CD4-positive, alpha-beta T cell treated with Interleukin-17A for 1 hour (primary cell): ENCODE measurements at places on chromosomes 5 and 9.

- peak; percentile 56 for DNase-seq
These were observed 14.9 kb downstream of the IL4 start for GRCh38 chr5:132688536-132689339.

- DNase-seq: no peak
These were observed 2.0 kb downstream of the OGN start for GRCh38 chr9:92402360-92402759.

DNA sequence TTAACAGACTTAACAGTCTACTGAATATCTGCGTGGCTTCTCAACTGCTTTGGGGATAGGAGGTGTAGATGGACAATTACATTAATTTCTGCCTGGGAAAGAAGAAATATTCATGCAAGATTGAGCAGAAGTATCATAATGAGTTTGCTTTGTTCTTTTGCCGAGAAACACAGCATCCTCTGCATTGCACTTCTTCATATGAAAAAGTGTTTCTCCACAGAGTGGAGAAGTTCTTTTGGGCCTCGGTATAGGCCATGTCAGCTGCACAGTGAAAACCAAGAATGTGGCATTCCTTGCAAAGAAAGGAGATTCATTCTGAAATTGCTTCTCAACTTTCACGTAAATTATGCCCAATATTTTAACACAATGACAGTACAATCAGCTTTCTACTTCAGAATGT, 17.6 kb upstream of the SNX2 start:
- no peak for DNase-seq

GRCh38 chr5:127959152-127959764, 124.3 kb upstream of the SLC12A2 start:
- DNase-seq: no peak

GRCh38 chr9:109283012-109283411, 37.8 kb downstream of the EPB41L4B start:
- no peak for DNase-seq

DNA sequence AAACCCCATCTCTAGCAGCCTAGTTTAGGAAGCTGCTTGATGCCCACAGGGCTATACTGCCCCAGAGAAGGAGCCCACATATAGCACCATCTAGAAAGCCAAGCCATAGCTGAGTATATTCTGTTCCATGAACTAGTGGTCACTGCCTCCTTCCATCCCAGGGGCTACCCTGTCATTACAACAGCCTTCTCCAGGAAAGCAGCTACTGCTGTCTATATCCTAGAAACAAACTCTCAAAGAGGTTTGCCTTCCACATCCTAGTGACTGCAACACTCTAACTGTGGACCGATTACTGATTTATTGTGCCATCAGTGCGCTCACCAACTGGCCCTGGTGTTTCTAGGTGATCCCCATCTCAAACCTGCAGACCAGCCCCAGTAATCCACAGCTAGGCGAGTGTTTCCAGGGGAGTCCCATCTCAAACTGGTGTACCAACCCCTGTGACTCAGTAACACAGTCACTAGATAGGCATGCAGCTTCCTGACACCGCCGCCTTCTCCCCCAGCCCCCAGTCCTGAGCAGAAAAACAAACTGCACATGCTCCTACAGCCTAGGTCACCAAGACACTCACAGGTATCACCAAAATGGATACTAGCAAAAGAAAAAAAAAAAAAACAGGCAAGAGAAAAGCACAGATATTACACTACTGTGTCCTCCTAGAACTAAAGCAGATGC, 14.8 kb downstream of the SPTLC1 start:
- no peak for DNase-seq

GRCh38 chr5:174518512-174518911, 205.9 kb upstream of the MSX2 start:
- no peak for DNase-seq

DNA sequence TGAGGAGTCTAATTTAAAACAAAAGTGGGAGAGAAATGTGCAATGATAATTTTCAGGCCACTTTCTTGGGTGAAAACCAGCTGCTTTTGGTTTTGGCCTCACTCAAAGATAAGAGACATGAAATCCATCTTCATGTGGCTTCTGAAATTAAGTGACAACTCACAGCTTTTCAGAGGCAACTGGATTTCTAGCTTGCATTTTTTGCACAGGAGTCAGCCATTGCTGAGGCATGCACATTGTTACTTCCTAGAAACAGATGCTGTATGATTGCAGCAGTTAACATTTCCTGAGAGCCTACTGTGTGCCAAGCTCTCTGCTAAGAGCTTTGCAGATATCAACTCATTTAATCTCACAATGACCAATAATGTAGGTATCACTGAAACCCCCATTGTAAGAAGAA, 562.6 kb downstream of the NR2F1-AS1 start:
- no peak for DNase-seq

DNA sequence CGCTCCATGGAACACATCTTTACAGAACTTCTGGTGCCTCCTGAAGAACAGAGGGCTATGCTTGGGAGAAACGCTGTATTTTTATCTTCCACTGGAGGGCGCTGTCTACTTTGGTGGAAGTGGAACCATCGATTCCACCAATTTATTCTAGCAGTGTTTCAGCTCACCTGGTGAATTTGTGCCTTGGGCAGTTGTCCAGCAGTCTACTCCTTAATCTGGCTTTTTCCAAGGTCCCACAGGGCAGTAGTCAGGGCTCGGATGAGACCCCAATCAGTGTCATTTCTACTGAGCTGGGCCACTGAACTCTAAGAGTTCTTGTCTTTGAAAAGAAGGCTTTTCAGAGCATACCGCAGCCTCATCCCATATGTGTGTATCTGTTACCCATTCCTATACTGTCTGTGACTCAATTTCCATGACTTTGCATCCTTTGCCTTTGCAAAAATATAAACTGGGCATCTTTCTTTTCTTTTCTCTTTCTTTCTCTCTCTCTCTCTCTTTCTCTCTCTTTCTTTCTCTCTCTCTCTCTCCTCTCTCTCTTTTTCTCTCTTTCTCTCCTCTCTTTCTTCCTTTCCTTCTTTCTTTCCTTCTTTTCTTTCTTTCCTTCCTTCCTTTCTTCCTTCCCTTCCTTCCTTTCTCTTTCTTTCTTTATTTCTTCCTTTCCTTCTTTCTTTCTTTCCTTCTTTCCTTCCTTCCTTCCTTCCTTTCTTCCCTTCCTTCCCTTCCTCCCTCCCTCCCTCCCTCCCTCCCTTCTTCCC, 138.4 kb upstream of the ZNF618 start:
- DNase-seq: peak; percentile 15

DNA sequence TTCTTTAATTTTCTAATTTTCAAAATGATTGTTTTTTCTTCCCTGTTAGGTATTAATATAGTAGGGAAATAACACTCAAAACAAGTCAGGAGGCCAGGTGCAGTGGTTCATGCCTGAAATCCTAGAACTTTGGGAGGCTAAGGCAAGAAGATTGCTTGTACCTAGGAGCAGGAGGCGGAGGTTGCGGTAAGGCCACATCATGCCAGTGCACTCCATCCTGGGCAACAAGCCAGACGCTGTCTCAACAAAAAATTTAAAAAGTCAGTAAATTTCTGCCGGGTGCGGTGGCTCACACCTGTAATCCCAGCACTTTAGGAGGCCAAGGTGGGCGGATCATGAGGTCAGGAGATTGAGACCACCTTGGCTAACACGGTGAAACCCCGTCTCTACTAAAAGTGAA, 10.2 kb upstream of the CDK7 start:
- no peak for DNase-seq

- DNase-seq: peak; percentile 42
These were observed 14.3 kb downstream of the FNBP1 start for GRCh38 chr9:130028493-130029222.

DNA sequence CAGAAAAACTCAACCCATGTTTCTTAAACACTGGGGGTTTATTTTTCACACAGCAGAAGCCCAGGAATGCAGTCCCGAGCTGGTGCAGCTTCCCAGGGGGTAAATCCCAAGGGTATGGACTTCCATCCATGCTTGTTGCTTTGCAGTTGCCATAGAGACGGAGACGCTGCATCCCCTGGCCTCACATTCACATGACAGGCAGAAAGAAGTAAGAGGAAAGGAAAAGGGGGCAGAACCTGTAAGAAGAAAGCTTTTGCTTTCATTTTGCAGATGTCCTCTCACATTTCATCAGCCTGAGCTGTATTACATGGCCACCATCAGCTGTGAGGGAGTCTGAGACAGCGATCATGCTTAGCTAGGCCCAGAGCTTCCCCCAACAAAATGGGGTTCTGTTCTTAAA, 321.0 kb downstream of the AGTPBP1 start:
- DNase-seq: no peak

DNA sequence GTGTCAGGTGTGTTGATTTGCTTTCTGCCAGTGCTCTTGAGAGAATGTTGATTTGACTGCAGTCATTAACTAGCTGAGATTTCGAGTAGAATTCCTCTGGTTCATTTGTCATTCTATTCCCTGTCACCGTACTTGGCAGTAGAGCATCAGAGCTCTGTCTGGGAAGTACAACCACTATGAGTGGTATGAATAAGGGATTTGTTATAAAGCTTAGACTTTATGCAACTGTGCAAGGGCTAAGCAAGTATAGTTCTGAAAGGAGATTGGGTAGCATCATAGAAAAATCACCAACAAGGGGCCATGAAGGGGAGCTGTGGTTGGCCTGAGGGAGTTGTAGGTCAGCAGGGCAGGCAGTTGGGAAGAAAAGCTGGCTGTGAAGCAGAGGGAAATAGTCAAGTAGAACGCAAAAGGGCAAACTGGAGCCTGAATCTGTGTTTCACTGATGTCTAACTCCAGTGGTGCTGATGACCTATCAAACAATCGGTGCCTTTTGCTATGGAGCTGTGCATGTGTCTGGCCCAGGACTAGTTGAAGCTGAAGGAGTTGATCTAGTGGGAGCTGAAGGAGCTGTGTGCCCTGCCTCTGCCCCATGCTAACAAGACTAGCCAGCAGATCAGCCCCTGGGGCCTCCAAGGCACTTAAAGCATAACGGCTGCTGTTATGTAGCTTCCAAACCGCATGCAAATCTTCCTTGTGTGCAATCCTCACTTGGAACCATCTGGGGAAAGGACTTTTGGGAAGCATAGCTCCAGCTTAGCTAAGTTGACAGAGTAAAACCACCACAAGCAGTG, 110.0 kb downstream of the SLC28A3 start:
- DNase-seq: no peak

DNA sequence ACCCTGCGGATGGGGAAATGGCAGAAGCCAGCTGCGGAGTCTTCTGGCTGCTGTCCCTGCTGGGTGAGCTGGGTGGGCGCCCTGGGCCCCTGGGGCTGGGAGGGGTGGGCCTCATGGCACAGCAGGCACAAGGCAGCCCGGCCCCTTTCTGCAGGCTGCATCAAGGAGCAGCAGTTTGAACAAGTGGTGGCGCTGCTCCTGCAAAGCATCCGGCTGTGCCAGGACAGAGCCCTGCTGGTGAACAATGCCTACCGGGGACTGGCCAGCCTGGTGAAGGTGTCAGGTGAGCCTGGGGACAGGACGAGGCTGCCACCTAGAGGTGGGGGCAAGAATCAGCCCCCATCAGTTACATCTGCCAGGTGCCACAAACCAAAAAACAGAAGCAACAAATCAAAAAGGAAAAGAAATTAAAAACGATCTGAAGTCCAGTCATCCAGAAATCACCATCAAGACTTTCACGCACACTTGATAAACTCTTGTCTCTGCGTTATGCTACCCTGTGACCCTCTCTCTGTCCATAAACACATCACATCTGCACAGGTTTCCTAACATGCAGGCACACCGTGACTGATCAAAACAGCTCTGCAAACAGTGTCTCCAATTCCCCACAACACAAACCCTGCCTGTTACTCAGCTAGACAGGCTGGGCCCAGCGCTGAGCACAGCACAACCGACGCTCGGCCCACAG, 13.9 kb downstream of the REXO4 start:
- DNase-seq: peak; percentile 69

GRCh38 chr9:117253261-117253660, 161.6 kb downstream of the ASTN2 start:
- no peak for DNase-seq

- DNase-seq: no peak
These were observed 1.7 kb downstream of the CANX start for GRCh38 chr5:179700401-179700918.
